K562 (cell line): ENCODE measurements at places on chromosomes 1 and 21. TPM values are rescaled to one million over a fixed set of nuclear protein-coding genes. Genes with fewer than 3 reads are reported as not detected.

The KRTAP19-1 gene
- total RNA-seq, result not detected in 2 replicates

DNA sequence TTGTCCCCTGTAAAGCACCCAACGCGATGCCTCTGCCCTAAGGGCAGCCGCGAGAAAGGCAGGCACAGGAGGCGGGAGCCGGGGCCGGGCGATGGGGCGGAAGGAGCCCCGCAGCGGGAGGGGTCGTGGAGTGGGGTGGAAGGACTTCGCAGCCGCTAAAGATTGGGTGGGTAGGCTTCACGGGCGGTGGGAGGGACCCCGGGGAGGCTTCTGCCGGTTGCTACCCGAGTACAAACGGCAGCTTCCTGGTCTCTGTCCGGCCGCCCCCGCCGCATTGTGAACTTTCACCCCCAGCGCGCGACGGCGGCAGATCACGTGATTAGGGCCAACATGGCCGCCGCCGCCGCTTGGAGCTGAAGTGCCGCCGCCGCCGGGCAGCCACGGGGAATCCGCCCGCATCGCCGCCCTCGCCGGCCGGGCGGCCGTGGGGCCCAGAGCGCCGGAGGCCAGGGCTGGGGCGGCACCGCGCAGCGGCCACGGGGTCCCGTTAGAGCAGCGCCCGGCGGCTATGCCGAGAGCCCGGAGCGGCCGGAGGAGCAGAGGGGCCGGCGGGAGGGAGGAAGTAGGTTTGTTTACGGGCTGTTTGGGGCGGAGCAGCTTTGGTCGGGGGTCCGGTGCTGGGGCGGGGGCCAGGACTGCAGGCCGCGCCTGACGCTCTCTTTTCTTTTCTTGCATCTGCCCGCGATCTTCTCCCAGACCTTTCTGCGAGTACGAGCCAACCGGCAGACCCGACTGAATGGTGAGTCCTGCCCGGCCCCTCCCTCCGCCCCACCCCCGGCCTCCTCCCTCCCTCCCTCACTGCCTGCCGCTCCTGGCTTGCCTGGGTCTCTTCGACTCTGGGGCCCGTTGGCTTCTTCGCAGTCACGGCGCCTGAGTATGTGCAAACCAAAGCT lies 42.4 kb downstream of the TMEM53 start:
- peaks cover 49% of the 10 kb centered on the region for H3K4me1 ChIP-seq
- H3K4me3 ChIP-seq, result peak overlapping the region; percentile 78
- H3K27me3 ChIP-seq, result no peaks in the 10 kb centered on the region
- DNase-seq, result peak; percentile 96
- H3K36me3 ChIP-seq, result peaks cover 41% of the 10 kb centered on the region

GRCh38 chr1:24921938-24922662 lies 8.0 kb downstream of the RUNX3 start:
- H3K4me3 ChIP-seq, result no peak overlapping the region
- no peak for DNase-seq
- peaks cover 79% of the 10 kb centered on the region for H3K27me3 ChIP-seq

GRCh38 chr1:90391126-90391525 lies 326.0 kb downstream of the BARHL2 start:
- DNase-seq, result no peak
- no peaks in the 10 kb centered on the region for H3K27me3 ChIP-seq
- H3K27ac ChIP-seq, result no peak overlapping the region
- no peaks in the 10 kb centered on the region for H3K36me3 ChIP-seq
- no peaks in the 10 kb centered on the region for H3K4me1 ChIP-seq

The HAO2 gene
- total RNA-seq, result not detected in 2 replicates

GRCh38 chr1:246068217-246068512 lies 438.9 kb downstream of the SMYD3 start:
- H3K4me1 ChIP-seq, result peaks cover 30% of the 10 kb centered on the region
- no peak overlapping the region for H3K27ac ChIP-seq
- H3K36me3 ChIP-seq, result no peaks in the 10 kb centered on the region; the same call in 2 of the 3 replicates
- H3K27me3 ChIP-seq, result no peaks in the 10 kb centered on the region
- H3K4me3 ChIP-seq, result no peak overlapping the region
- no peak for DNase-seq

DNA sequence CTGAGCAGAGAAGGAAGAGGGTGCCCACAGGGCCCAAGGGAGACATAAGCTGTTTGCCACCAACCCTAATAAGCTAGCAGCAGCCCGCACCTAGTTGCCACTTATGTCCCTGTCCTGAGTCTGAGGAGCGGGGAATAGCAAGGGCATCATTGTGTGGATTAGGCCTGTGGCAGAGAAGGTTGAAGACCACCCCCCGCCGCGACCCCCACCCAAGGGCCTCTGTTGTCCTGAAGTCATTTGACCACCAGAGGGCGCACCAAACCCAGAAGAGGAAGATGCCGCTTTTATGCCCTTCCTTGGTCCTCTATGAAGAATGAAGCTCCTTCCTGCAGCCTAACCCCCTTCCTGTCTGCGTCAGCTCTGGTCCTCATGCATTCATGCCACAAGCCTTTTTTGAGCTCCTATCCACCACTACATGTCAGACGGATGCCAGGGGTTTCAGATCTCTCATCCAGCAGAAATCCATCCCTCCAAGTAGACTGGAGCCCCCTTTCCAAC lies 16.6 kb downstream of the RHBG start:
- H3K4me1 ChIP-seq, result no peaks in the 10 kb centered on the region
- no peaks in the 10 kb centered on the region for H3K36me3 ChIP-seq
- no peak overlapping the region for H3K4me3 ChIP-seq
- H3K27ac ChIP-seq, result no peak overlapping the region
- H3K27me3 ChIP-seq, result peaks cover 18% of the 10 kb centered on the region

The NHLH2 gene
- not detected in 2 replicates for total RNA-seq

The THAP3 gene
- total RNA-seq, result 18.2 and 22.1 TPM in 2 replicates

The CHIT1 gene
- not detected in 2 replicates for total RNA-seq

The SNRPE gene
- 442 and 541 TPM in 2 replicates for total RNA-seq

DNA sequence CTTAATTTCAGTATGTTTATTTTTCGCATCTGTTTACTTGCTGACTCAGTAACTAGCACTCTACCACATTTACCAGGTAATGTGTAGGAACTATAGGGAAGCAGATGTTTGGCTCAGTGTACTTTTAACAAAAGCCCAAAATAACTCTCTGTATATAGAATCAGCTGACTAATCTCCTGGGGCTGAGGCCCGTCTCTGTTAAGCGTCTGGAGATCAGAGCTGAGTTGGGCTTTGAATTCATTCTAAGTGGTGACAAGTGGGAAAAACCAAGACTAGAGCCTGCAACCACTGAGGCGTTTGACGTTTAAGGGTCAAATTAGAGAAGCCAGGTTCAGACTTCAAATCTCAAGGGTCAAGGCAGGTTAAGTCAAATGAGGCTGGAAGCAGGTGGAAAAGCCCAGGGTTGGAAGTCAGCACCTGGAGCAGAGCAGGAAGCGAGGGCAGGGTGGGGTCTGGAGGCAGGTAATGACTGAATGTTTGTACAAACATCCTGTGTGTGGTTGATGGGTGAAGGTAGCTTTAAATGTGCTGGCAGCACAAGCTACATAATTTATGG lies 56.8 kb upstream of the LYST start:
- no peak overlapping the region for H3K4me3 ChIP-seq
- H3K27ac ChIP-seq, result no peak overlapping the region
- DNase-seq, result no peak
- peaks cover 53% of the 10 kb centered on the region for H3K27me3 ChIP-seq

DNA sequence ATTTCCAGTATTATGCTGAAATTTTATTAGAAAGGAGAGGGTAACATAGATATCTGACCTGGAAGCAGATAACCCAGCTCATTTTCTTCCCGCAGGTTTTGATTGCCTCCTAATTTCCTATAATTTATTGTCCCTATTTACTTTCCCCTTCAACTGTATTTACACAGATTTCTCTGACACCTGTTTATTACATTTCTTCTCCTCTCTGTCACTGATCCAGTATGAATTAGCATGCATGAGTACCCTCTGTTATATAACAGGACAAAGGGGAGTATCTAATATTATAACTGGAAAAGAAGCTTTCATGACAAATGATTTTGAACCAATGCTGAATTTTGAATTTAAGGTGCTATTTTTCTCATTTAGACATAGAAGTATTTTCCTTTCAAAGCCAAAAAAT lies 37.4 kb downstream of the DENND1B start:
- H3K4me1 ChIP-seq, result no peaks in the 10 kb centered on the region
- H3K36me3 ChIP-seq, result no peaks in the 10 kb centered on the region
- DNase-seq, result no peak
- no peaks in the 10 kb centered on the region for H3K27me3 ChIP-seq

DNA sequence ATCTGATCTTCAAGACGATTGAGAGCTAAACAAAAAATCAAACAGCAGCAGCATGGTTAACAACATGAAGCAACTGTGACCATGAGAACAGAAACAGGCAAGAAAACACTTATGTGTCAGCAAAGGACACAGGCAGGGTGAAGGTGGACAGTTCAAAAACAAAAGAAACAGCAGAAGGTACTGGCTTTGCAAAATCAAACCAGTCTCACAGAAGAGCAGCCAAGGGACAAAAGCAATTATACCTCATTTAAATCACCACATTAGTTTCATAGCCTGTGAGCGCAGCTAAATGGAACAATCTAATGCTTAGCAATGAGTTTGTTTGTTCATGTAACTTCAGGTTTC lies 59.1 kb downstream of the CAPN2 start:
- H3K36me3 ChIP-seq, result peaks cover 76% of the 10 kb centered on the region
- peaks cover 22% of the 10 kb centered on the region for H3K4me1 ChIP-seq

The SLC30A10 gene
- total RNA-seq, result 8.8 and 9.4 TPM in 2 replicates

The EFNA4 gene
- 4.7 and 6.1 TPM in 2 replicates for total RNA-seq

GRCh38 chr21:39788383-39788782 lies 43.4 kb downstream of the IGSF5 start:
- no peaks in the 10 kb centered on the region for H3K36me3 ChIP-seq
- peak; percentile 34 for DNase-seq
- H3K4me3 ChIP-seq, result no peak overlapping the region
- H3K4me1 ChIP-seq, result no peaks in the 10 kb centered on the region
- no peak overlapping the region for H3K27ac ChIP-seq

DNA sequence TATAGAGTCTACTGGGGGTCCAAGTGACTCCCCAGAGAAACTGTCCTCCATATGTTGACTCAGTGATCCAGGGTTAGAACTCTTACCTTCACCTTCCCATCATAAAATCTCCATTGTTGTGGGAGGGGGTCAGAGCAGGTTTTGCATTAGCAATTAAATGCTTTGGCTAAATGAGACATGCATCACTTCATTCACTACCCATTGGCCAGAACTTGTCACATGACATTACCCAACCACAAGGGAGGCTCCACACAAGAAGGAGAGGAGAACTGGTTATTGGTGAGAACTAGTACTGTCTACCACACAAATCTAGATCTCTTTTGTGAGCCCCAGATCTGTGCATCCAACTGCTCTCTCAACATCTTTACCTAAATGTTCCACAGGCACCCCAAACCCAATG lies 4.2 kb upstream of the C1orf162 start:
- H3K36me3 ChIP-seq, result peaks cover 33% of the 10 kb centered on the region; the same call in 2 of the 3 replicates
- H3K27me3 ChIP-seq, result no peaks in the 10 kb centered on the region
- H3K4me3 ChIP-seq, result no peak overlapping the region
- H3K27ac ChIP-seq, result no peak overlapping the region
- H3K4me1 ChIP-seq, result peaks cover 18% of the 10 kb centered on the region; the same call in 2 of the 3 replicates
- peak; percentile 27 for DNase-seq

The TSPAN1 gene
- total RNA-seq, result 0.38 and 0.58 TPM in 2 replicates

The SELL gene
- 0.51 and 1.1 TPM in 2 replicates for total RNA-seq

- peaks cover 41% of the 10 kb centered on the region for H3K27me3 ChIP-seq
- no peaks in the 10 kb centered on the region for H3K36me3 ChIP-seq
- DNase-seq, result no peak
- H3K27ac ChIP-seq, result no peak overlapping the region
- H3K4me3 ChIP-seq, result no peak overlapping the region
These were observed 14.1 kb upstream of the TRAPPC10 start for GRCh38 chr21:43997766-43998742.

The BNIPL gene
- 0.47 and 0.84 TPM in 2 replicates for total RNA-seq
